AG20443 (cell line): ENCODE measurements at places on chromosomes 11 and 22.

DNA sequence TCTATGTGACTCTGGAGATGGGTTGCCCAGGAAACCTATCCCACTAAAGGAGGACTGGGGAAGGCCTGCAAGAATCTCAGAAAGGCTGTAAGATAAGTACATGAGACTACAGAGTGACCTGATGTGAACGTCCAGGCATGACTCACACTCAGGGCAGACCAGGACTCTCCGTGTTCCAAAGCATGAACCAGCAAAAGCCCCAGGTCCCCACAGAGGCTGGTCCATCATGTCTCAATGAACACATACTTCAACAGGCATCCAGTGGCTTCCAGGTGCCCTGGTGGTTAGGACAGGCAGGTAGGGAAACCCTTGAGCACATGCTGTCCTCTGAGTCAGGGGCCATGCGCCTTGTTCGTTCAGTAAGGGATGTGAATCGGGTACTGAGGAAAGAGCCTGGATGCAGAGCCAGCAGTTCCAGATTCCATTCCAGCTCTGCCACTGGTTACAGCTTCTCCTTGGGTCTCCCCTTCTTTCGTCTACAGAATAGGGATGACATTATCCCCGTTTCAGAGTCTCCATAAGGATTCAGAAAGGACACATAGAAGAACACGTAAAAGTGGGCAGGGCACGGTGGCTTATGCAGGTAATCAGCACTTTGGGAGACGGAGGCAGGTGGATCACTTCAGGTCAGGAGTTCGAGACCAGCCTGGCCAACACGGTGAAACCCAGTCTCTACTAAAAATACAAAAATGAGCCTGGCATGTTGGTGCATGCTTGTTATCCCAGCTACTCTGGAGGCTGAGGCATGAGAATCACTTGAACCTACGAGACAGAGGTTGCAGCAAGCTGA is 129.0 kb upstream of the TEAD1 start:
- peak; percentile 28 for DNase-seq

DNA sequence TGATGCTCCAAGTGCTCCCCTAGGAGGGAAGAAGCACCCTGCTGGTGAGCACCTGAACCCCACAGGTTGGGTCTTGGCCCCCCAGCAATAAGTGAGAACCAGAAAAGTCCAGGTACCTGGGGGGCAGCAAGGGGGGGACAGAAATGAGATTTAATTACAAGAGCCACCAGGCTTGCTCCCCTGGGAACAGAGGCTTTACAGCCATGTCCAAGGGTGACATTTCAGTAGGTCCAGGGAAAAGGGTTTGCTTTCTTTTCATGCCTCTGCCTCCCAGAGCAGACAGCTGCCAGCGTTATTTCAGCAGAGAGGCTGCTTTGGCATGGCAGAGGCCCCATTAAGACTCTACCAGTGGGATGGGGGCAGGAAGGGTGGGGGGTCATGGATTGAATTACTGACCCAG is 437.7 kb downstream of the BUD13 start:
- DNase-seq: no peak

- DNase-seq: no peak
These were observed 24.2 kb upstream of the TMEM123 start for GRCh38 chr11:102476812-102477211.

DNA sequence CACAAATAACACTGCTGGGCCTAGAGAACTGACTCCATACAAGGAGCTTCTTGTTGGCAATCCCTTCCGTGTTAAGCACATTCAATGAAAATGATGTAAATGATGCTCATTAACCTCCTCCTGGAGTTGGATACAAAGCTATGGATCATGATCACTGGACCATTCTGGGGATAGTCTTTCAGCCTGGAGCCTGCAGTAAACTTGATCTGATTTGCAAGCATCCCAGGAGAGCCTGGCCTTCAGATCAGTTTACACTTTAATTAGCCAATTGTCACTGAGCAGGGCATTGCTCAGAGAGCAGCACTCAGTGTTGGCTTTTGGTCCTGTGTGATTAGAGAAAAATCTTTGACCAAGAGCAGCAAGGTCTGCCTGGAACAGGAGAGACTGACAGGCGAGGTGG is 45.6 kb downstream of the ARFGAP3 start:
- no peak for DNase-seq

GRCh38 chr22:35914665-35915476 is 113.8 kb downstream of the RBFOX2 start:
- peak; percentile 85 for DNase-seq

- no peak for DNase-seq
These were observed 634.1 kb upstream of the LRRC4C start for GRCh38 chr11:42093541-42093940.

- DNase-seq: peak; percentile 52
These were observed 8.9 kb downstream of the DERL3 start for GRCh38 chr22:23829845-23830372.

GRCh38 chr11:74169738-74170458 is 904 bp downstream of the C2CD3 start:
- DNase-seq: no peak

GRCh38 chr11:96466607-96467006 is 76.8 kb downstream of the JRKL start:
- no peak for DNase-seq

DNA sequence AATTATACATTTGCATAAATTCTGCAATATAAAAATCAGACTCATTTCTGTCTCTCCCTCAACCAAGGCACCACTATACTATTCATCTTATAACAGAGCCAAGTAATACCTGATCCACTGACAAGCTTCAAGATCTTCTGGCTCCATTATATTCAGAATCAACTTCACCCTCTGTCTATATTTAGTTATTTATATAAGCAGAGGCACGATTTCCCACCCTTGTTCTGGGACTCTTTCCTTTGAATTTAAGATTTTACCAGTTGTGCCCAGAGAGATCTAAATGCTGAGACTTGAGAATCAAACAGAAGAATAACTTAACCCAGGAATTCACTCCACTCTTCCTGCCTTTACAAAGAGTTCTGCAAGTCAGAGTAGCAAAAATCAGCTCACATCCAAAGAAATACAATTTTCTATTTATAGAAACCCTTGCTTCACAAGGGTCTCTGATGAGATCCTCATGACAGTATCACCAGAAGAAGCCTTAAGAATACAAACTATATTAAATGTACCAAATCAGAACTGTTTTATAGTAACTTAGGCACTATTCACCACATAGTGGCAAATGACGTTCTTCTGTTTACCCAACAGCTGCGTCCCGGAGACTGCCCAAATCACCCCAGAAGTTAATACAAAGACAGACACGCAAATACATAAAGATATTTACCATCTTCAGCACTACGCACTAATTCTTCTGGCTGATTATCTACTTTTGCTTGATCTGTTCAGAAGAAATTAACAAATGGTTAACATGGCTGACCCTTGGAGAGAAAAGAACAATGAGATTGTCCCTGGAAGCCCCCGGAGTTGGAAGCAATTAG is 32.3 kb upstream of the CCDC89 start:
- peak; percentile 10 for DNase-seq

DNA sequence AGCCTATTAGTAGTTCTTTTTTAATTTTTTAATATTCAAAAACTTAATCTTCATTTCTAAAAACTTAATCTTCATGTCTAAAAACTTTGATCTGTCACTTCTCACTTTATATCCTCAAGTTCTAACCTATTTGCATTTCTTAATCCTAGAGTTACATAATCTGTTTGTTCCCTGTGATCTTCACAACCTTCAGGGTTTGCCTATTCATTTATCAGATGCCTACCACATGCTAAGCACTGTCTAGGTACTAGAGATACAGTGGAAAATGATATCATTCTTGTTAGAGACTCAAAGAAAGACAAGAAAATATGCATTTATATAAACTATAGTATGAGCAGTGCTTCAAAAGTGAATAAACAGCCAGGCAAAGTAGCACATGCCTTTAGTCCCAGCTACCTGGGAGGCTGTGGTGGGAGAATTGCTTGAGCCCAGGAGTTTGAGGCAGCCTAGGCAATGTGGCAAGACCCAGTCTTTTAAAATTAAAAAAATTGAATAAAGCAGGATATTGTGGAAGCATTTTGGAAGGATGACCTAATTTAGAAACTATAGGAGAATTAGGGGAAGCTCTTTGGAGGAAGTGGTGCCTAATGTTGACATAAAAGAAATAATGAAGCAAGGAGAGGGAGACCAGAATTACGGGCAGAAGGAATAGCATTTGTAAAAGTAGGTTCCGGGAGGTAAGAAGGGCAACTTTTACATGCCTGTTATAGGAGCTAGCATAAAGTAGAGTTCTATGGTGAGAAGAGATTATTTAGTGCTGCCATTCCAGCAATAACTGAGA is 54.4 kb upstream of the GRK2 start:
- no peak for DNase-seq

DNA sequence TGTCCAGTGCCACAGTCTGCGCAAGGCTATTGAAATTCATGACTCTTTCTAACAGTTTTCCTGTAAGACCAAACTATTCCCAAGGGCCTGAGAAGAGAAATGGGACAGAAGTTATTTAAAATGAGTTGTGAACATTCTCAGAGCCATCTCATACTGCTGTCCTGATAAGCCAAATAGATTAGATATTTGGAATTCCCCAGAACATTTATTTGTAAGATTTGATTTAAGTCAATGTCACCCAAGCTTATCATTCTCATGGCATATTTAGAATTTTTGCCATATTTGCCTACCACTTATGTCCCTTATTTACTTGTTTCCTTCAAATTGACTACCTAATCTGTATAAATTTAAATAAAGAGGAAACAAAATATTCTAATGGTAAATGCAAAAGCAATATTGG is 82.4 kb downstream of the NAV2 start:
- DNase-seq: no peak

DNA sequence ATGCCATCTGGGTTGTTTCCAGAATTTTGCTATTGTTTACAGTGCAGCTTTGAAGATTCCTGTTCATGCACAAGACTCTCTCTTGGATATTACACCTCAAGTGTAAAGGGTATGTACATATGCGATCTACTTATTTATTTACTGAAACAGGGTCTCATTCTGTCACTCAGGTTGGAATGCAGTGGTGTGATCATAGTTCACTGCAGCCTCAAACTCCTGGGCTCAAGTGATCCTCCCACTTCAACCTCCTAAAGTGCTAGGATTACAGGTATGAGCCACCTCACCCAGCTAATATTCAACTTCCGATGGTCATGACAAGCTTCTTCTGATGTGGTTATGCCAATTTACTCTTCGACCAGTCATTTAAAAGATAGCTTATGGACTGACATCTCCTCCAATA is 158.1 kb upstream of the PITPNB start:
- DNase-seq: no peak

DNA sequence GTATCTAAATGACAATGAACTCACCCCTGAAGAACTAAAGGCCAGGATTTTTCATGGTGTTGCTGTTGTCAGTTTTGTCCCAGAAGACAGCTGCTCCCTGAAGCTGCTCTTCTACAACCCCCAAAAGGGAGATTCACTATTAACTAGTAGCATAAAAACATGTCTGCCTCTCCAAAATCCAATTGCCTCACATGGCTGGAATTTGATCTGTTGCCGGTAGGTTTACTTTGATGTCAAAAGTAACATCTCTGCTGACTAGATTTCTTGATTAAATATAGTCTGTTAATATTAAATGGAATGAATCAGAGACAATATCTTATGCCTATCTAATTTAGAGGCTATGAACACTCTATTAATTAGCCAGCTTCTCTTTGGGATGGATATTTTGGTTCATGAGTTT is 425.4 kb downstream of the ETS1 start:
- DNase-seq: no peak

- DNase-seq: no peak
These were observed 8.6 kb downstream of the APOA4 start for GRCh38 chr11:116814502-116814901.

DNA sequence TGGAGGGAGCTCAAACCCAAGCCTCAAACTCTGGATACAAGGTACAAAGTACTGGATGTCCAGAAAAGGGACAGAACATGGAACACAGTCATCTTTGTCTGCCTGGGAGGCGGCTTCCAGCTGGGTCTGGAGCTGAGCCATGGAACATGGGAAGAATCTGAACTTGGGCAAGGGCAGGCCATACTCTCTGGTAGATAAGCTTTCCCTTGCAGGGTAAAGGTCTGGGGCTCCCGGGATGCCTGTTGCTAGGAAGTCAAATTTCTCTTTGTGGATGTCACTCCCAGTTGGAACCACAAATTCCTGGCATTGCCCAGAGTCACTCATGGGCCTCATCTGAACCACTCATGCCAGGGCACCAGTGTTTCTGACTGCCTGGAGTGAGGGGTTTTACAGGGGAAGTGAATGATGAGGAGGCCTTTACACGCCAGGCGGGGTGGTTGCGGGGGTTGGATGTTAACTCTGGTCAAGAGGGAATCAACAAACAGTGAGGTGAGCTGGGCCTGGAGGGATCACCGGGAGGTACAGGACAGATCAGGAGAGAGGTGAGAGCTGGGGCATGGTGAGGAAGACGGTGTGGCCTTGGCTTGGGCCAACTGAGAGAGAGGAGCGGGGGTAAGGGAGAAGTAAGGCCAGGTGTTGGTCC is 5.7 kb downstream of the FTH1 start:
- DNase-seq: peak; percentile 62

DNA sequence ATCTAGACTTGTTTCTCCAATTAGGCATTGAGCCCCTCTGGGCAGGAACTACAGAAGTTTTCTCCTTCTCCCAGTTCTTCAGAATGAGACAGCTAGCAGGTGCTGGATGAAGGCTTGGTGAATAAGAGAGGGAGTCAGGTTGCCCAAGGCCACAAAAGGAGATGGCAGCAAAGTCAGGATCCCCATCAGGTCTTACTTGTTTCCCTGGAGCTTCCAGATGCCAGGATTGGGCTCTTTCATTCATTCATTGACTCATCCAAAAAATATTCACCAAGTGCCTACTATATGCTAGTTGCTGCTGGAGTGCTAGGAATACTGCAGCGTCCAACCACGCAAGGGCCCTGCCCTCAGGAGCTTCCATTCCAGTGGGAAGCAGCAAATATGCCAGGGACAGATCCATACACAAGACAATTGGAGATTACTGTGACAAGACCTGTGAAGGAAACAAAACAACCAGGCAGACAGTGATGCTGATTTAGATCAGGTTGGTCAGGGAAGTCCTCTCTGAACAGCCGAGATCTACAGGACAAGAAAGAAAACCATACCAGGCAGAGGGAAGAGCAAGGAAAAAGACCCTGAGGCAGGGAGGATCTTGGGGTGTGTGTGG is 24.6 kb upstream of the LMO1 start:
- DNase-seq: no peak

- DNase-seq: no peak
These were observed 78.2 kb downstream of the YAP1 start for GRCh38 chr11:102188488-102188887.

DNA sequence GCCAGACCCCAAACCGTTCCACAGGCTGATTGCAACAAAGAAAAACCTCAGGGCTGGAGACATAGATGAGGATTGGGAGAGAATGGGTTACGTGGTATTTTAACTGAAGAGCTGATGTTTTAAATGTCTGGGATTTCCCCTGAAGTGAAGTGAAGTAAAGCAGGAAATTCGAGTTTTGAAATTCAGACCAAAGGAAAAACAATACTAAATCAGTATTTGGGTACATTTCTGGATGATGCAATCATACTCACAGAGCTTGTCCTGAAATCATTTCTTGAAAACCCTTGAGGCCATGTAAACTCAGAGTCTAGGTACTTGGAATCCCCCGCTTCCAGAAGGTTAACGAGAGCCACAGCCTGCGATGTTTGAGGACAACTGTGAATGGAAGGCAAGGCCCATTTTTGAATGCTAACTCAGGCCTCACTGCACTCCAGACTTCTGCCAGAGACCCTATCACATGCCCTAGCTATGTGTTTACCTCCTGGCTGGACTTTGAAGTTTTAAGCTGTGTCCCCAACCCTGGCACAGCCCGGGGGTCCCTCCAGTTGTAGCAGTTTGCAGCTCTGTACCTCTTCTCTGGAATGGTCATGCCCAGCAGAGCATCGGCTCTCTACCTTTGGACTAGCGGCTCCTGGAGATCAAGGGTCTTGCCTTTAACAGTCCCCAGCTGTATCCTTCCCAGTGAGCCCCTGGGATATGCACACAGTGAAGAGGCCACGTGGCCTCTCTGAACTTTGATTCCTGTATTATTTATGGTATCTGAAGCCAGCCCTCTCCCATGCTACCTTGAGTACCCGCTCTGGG is 5.4 kb upstream of the FTH1 start:
- peak; percentile 58 for DNase-seq
